ENCODE measurements at places on chromosomes 5 and 9.

GRCh38 chr5:4023091-4023752, 427.6 kb downstream of the IRX1 start:
- no peak for DNase-seq

GRCh38 chr5:44821164-44821563, 12.4 kb downstream of the MRPS30 start:
- DNase-seq = no peak

- DNase-seq = no peak
Measured at GRCh38 chr5:92560698-92561401, 1020.2 kb downstream of the NR2F1-AS1 start.

GRCh38 chr9:5231212-5231611, at the start of gene INSL4:
INSL4 (plus strand) TSS chr9:5231419; CDS start chr9:5231524, 105 bp downstream.
- no peak for DNase-seq

GRCh38 chr5:75513841-75514240, 2.1 kb downstream of the POLK start:
- no peak for DNase-seq

- no peak for DNase-seq
Measured at GRCh38 chr5:14876095-14876494, 4.5 kb upstream of the ANKH start.

DNA sequence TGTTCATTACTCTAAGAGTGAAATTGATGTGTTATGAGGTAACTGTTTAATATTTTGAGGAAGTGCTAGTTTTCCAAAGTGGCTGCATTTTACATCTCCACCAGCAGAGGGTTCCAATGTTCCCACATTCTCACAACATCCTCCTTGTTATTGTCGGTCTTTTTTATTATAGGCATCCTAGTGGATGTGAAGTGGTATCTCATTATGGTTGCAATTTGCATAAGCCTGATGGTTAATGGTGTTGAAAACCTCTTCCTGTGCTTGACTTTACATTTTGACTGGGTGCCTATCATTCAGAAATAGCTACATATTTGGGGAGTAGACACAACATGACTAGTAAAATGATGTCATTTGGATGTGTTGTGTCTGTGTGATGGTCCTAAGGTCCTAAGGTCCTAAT, 143.6 kb downstream of the MRPS30 start:
- DNase-seq = no peak

DNA sequence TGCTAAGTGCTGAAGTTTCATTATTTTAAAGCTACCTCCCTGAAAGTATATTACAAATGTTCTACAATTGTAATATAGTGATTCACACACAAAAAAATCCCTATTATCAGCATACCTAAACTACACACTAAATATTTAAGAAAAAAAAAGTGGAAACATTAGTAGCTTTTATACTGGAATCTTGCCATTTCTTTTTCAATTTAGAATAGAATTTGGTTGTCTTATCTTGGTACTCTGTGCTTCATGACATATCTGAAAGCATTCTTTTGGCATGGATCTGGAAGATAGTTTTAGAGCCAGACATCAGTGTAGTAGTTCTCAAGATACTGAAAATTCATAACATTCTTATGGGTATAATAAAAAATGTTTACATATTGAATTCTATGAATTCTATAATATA, 35.0 kb downstream of the SLC1A3 start:
- DNase-seq = no peak

DNA sequence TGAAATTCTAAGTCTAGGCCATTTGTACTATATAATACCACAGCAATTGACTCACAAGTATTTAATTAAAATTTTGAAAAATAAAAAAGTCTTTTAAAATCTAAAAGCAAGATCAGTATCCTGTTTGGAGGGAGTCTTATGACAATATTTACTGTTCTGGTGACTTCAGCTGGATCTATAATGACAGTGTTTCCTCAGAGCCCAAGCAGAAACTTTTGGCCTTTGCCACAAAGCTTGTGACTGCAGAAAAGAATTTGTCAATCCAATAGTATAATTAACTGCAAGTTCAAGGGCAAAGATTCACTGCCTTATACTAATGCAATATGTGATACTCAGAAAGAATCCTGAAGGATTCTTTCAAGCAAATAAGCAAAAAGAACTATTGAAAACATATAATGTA, 49.6 kb upstream of the RAPGEF6 start:
- DNase-seq = no peak
